ENCODE measurements at places on chromosomes 3 and 15. TPM values are rescaled to one million over a fixed set of nuclear protein-coding genes. Genes with fewer than 3 reads are reported as not detected.
A peak's percentile ranks its signal among the peaks of the same experiment; 100 is the strongest.

The CCR9 gene
- not detected for total RNA-seq

The TNFSF10 gene
- 12.9 TPM for total RNA-seq

The PTPRG gene
- total RNA-seq, result 0.19 TPM

The NLGN1 gene
- not detected for total RNA-seq

The AP3B2 gene
- 0.18 TPM for total RNA-seq

The HESX1 gene
- total RNA-seq, result not detected

The FAH gene
- 20.2 TPM for total RNA-seq

The RNF13 gene
- 30.7 TPM for total RNA-seq

The IGSF10 gene
- not detected for total RNA-seq

The XCR1 gene
- total RNA-seq, result not detected

The DNAH12 gene
- total RNA-seq, result not detected

The AHSG gene
- 0.86 TPM for total RNA-seq

DNA sequence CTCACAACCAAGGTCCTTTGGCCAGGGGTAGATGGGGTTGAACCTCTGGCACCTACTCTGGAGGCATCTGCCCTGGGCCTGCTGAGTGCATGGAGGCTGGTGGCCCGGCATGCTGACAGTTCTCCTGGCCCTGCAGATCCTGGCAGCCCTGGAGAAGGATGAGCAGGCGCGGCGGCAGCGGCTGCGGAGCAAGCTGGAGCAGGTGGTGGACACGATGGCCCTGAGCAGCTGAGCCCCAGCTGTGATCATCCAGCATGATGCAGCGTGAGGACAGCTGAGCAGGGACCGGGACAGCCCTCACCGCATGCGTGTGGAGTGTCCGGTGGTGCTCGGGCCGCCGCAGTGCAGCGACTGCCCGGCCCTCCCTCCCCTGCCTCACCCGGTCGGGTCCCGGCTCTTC is 50.9 kb downstream of the PLXNA1 start:
- DNase-seq, result no peak

DNA sequence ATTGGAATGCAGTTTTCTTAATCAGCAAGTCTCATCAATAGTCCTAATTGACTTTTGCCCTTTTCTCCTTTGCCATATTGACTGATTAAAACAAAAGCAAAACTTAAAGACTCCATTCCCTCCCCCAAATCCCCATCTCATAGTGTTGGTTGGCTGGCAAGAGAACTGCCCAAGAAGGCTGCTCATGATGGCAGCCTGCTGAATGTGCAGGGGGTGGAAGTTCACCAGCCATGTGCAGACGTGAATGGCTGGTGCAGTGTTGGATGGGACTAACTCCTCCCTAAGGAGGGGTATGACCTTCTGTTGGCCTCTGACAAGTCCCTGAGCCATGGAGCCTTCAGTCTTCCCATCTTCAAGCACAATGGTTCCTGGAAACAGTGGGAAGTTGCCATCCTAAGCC is 7.0 kb downstream of the SMAD3 start:
- no peak for DNase-seq

GRCh38 chr15:74131628-74132413 is 1.4 kb downstream of the ISLR2 start:
- DNase-seq, result no peak

- no peak for DNase-seq
Observed at GRCh38 chr15:98390946-98391530, 257.3 kb upstream of the IGF1R start.

DNA sequence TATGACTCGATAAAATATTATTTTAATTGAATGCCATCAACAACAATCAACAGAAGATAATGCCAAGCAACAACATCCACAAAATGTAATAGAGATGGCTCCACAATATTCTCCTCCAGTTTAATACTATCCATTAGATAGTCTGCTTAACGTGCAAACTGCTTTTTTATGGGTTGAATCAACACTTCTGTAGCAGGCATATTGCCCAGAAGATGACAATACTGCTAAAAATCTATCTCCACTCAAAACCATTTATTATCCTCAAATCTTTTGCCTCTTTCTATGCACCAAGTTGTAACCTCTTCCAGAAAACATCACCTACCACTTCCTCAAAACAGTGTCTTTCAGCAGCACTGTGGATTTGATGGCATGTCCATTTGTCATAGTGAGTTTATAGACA is 295.7 kb upstream of the LMCD1 start:
- DNase-seq, result no peak

DNA sequence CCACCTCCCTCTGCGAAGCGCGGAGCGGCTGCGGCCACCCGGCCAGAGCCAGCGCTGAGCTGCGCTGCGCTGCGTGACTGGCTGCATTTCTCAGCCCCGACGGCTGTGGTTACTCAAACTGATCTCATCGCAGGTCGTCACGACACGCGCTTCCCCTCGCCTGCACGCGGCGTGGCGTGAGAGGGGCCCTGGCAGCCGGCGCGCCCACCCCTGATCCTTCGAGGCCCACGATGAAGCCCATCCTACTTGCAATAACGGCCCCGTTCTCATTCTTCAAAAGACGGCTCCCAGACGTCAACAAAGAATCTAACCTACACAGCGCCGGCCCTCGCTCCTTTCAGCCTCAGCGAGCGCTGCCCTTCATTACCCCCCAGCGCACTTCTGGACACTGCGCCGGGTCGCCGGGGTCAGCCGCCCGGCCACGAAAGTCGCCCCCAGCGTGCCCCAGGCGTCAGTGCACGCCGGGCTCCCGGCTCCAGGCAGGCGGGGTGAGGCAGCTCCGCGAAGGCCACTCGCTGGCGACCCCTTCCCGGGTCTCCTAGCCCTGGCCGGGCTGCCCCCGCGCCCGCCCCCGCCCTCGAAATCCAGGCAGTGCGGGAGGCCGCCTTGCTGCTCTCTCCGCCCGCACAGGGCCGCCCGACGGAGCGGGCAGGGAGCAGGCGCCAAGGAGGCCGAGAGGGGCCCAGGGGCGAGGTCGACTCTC is 9.9 kb upstream of the LEKR1 start:
- peak; percentile 17 for DNase-seq

- DNase-seq, result no peak
Observed at GRCh38 chr3:15284121-15284889, 48.1 kb downstream of the SH3BP5 start.

DNA sequence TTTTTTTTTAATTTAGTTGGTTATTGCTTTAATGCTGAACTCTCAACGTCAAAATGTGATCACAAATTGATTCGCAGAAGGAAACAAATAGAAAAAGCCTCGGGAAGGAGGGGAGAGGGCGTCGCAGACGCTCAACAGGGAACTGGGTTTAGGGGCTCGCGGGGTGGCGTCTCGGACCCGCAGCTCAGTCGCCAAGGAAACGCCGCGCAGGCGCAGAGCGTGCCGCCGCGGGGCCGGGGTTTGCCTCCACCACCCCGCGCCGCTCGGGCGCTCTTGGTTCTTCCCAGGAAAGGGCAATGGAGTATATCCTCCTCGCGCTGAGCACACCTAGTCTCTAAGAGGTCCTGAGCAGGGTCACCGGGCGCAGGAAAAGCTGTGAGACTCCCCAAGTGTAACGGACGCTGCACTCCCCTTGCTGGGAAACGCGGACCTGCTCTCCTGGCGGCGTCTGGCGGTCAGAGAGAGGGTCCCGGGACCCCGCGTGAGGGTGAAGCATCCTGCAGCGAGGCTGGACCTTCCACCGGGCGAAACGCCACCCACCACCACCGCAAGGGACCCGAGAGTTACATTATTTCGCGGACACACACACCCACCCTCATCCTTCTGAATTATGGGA is 753 bp downstream of the PLCH1 start:
- DNase-seq, result peak; percentile 29

DNA sequence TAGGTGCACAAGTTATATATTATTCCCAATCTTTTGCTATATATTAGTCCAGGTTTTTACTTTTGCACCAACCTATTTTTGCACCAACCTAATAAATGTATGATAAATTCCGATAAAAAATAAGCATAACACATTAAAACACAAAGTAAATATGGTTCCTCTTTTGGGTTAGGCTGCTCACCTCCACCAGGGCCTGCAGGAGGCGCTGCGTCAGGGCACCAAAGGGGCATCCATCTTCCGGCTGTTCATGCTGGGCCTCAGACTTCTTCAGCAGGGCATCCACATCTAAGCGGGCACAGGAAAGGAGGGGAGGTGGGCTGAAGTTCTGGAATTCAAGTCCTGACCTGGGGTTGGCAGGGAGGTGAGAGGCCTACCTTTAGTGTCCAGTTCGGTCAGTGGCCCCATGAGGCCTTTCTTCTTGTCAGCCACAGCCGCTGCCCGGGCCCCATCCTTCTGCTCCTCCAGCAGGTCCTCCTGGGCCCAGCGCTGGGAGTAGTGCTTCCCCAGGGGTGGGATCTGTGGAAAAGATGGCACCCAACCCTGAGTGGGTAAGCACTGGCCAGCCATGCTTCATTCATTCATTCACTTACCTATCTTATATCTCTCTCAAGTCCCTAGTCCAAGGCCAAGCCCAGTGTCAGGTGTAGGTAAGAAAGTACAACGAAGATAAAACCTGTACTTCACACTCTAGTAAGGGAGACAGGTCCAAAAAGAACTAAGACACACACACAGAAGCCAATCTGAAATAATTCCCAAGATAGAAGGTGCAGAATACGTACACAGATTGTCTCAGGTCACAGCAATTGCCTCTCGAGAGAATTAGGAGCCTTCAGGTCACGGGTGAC is 5.2 kb downstream of the TADA3 start:
- no peak for DNase-seq

DNA sequence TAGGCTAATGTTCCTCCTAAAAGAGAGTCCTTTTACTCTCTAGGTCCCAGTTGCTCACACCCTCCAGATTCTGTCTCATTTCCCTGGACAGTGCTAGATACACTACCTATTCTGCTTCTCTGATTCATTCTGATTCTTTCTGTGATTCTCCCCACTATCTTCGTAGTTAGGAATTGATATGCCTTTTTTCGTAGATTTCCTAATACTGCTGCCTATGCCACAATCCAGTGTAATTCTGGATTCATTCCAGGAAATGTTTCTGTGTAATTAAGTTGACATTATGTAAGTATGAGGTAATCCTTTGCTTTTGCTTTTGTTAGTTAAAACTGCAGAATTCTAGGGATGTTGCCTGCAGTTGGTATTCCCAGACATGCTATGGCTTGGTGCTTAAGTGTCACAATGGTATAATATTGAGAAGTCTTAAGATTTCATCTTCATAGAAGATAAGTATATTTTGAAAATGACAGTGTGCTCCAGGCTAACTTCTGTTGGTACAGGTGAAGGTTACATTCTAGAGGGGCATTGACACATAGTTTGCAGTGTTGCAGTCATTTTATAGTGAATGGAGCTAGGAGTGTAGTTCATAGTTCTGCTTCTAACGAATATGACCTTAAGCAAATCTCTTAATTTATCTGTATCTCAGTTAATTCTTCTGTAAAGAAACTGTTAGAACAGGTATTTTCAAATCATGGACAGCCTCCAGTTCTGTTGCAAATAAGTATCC is 54.3 kb downstream of the RIOX2 start:
- no peak for DNase-seq

GRCh38 chr3:45223889-45224727 is 2.0 kb downstream of the TMEM158 start:
- peak; percentile 13 for DNase-seq

- no peak for DNase-seq
Observed at GRCh38 chr3:31614162-31614921, 81.6 kb downstream of the STT3B start.

Measured in activated T-cell treated with anti-CD3 and anti-CD28 coated beads, Interleukin-2, amount 50 U/mL, for 4 hours (primary cell).